Thymus (tissue), 14 donors: ENCODE measurements at places on chromosomes 16 and 17. TPM values are rescaled to one million over a fixed set of nuclear protein-coding genes. Genes with fewer than 3 reads are reported as not detected.
A peak's percentile ranks its signal among the peaks of the same experiment; 100 is the strongest.

DNA sequence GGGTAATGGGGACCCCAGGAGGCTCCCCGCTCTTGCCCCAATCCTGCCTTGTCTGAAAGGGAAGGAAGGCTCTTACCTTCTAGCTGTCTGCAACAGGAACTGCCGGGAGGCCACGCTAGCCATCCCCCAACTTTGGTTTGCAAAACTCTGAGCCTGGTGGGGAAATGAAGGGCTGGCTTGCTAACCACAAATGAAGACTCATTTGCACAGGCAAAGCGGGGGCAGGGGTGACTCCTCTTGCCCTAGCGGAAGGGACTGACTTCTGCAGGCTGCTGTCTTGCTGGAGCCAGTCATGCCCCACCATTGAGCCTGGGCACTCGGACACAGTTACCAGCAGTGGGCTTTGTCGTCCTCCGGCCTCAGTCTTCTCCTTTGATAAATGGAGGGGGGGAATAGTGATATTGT lies 52.6 kb downstream of the PLCG2 start:
- peak; percentile 40 for DNase-seq

DNA sequence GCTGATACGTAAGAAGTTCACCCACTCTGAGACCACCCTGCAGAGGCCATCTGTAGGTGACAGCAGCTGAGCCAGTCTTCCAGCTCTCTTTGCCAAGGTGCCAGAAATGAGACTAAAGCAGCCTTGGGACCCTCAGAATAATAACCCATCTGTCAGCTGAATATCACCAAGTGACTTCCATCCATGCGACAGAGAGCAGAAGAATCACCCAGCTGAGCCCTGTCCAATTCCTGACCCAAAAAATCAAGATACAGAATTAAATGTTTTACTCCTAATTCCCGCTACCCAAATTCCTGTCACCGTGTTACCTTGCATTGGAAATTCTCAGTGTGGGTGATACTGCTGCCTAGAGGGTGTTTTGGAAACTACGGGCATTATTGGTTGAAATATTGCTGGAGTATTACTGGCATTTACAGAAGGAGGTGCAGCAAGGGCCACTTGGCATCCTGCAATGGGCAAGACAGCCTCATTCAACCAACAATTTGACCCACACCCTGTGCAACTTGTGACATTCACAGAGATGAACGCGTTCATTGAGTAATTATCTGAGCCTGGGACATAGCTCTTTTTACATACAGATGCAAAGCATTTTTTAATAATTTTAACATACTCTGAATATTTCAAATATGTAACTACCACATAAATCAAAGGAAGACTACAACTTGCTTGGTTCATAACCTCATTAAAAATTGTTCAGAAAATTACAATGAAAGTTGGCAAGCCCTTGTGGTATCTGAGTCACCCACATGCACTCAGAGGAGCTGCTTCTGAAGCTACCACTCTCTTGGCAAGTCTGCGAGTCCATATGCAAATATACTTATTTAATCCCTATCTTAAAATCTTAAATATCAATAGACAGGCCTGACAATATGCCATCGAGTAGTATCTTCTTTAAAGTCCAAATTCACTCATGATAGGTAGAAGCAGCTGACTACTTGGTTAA lies 126.6 kb downstream of the C16orf95 start:
- no peak for DNase-seq

DNA sequence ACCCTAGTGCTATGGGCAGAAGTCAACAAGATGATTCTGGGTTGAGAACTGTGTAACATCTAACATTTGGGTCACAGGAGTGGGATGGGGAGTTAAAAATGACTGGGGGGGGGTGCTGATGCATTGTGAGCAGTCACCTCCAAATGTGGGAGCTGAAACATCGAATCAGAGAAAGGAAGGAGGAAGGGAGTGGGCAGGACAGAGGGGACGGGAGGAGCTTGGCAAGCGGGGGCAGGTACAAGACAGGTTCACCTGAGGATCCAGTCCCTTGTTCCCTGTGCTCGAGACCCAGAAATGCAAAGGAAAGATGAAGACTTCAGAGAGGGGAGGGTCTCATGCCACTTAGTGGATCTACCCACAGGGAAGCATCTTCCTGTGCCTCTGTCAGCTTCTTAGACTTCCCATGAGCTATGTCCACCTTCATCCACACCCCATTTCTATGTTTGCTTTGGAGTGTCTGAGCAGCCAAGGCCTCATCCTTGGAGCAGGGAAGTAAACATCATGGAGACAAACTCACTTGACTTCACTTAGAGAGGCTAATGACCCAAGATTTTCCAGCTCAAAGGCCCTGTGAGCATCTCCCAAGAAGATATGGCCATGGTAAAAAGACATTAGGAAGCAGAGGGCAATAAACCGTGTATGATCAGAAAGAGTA lies 20.5 kb downstream of the SMPD3 start:
- no peak for DNase-seq

GRCh38 chr17:51524524-51524923 lies 264.2 kb downstream of the UTP18 start:
- DNase-seq: no peak

DNA sequence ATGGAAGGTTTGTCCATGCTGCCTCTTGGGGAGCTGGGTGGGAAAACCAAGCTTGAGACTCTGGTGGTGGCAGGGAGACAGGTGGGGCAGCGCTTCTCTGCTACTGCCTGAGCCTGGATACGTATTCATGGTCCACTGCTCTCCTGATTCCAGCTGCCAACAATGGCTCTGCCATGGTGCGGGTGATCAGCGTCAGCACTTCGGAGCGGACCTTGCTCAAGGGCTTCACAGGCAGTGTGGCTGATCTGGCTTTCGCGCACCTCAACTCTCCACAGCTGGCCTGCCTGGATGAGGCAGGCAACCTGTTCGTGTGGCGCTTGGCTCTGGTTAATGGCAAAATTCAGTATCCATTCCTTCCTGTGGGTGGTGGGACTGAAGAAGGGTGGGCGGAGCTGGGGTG lies 4.2 kb downstream of the EDC4 start:
- no peak for DNase-seq

DNA sequence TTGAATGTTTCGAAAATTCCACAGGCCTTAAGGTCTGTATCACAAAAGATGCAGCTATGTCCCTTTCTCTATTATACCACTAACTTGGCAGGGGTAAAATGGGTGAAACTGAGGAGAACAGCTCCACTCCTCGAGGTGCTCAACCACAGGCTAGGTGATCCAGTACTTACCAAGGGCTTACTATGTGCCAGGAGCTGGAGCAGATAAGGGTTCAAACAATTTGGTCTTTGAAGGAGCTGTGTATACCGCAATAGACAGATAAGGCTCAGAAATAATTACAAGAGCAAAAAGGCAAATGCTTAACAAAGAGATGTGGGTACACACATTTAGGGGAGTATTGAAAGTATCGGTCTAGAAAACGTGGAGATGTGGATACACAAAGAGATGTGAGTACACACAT lies 1.5 kb downstream of the XPO6 start:
- DNase-seq: no peak

- no peak for DNase-seq
Observed at GRCh38 chr17:49565948-49566491, 9.7 kb upstream of the NXPH3 start.

GRCh38 chr17:8031261-8031661 lies 7.6 kb upstream of the ALOX15B start:
- DNase-seq: no peak

DNA sequence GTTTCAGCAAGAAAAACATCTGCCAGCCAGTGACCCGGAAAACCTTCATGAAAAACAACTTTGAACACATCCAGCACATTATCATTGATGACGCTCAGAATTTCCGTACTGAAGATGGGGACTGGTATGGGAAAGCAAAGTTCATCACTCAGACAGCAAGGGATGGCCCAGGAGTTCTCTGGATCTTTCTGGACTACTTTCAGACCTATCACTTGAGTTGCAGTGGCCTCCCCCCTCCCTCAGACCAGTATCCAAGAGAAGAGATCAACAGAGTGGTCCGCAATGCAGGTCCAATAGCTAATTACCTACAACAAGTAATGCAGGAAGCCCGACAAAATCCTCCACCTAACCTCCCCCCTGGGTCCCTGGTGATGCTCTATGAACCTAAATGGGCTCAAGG lies 22.2 kb downstream of the SLFN5 start:
- no peak for DNase-seq

- no peak for DNase-seq
Observed at GRCh38 chr17:27264068-27264812, 29.7 kb upstream of the WSB1 start.

DNA sequence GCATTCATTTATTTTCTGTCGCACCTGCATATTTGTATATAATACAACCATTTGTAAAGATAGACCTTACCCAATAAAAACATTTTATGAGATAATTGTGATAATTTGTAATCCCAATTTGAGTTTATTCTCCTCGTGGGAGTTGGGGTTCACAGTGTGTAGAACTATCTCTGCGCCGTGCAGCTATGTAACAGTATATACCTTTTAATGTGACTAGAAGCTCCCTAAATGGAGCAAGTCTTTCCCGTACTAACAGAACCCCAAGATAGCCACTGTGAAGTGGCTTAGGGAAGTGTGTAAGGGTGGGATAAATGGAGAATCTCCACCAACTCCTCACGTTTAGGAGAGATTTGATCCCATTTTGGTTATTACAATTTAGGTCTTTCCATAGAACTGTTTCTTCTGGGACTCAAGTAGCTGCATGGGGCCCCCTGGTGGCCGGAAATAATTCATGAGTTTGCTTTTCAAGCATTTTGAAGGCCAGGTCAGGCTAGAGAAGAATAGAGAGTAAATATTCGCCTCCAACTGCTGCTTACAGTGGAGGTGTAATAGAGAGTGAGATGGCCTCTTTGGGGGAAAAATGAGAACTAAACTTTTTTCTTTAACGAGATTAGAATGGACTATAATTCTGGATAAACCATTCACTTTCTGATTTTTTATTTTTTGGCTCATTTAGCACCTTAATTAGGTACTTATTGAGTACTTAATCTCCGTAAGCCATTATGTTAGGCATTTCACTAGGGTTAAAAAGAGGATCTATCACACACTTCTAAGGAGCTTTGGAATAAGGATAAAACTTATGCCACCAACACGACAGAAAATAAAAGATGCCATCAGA lies 4.5 kb downstream of the TMEM100 start:
- DNase-seq: peak; percentile 62

DNA sequence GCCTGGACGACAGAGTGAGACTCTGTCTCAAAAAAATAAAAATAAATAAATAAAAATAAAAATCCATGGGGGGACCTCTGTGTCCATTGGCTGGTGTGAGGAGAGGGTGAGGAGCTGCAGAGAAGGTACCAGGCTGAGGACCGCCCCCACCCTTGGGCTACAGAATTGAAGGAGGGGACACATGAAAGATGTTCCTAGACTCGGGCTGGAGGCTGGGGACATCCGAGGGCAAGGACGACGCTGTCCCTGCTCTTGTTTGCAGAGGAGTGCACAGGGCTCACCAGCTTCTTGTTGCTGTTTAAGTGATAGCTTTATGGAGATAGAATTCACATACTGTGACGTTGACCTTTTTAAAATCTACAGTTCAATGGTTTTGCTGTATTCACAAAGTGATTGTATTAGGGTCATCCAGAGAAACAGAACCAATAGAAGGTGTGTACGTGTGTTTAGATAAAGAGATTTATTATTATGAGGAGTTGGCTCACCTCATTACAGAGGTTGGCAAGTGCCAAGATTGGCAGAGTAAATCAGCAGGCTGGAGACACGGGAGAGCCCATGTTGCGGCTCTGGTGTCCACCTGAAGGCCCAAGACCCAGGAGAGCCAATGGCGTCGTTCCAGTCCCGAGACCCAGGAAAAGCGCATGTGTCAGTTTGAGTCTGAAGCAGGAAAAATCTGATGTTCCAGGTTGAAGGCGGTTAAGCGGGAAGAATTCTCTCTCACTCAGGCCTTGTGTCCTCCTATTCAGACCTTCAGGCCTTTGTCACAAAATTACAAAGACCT lies 320.7 kb downstream of the SEC14L1 start:
- no peak for DNase-seq

GRCh38 chr16:2592786-2593185 lies 55.0 kb downstream of the PDPK1 start:
- DNase-seq: no peak

GRCh38 chr16:26983426-26983825 lies 83.3 kb upstream of the C16orf82 start:
- no peak for DNase-seq

- no peak for DNase-seq
Observed at GRCh38 chr16:68299571-68300453, 10.9 kb downstream of the SLC7A6OS start.

FOXJ1 gene
- 0.52 TPM for total RNA-seq

KRT14 gene
- 20.7 TPM for total RNA-seq

WNT9B gene
- total RNA-seq: 0.05 TPM

RCVRN gene
- total RNA-seq: under 0.01 TPM

MMP25 gene
- total RNA-seq: 0.80 TPM

RAMP2 gene
- 8.4 TPM for total RNA-seq

TNFSF13 gene
- 6.4 TPM for total RNA-seq

KLHL36 gene
- total RNA-seq: 14.4 TPM

CDH1 gene
- 30.9 TPM for total RNA-seq

ODF4 gene
- not detected for total RNA-seq

LMF1 gene
- total RNA-seq: 8.9 TPM
